Mammary microvascular endothelial cell (primary cell): ENCODE measurements at places on chromosomes 6 and 20. TPM values are rescaled to one million over a fixed set of nuclear protein-coding genes. Genes with fewer than 3 reads are reported as not detected.

SRSF12 gene
- total RNA-seq = 0.10 and 0.13 TPM in 2 replicates

MYLK4 gene
- total RNA-seq = 0.05 and 0.20 TPM in 2 replicates

CLDN20 gene
- not detected in 2 replicates for total RNA-seq

FGD2 gene
- total RNA-seq = not detected in 2 replicates

FNDC11 gene
- 0.69 and 0.80 TPM in 2 replicates for total RNA-seq

MRPL2 gene
- total RNA-seq = 21.7 and 30.6 TPM in 2 replicates

HLA-DPA1 gene
- 9.8 and 28.3 TPM in 2 replicates for total RNA-seq

TFAP2D gene
- total RNA-seq = not detected in 2 replicates

ZSCAN12 gene
- total RNA-seq = 2.1 and 2.5 TPM in 2 replicates

CRISP3 gene
- total RNA-seq = not detected in 2 replicates

KCNK5 gene
- total RNA-seq = not detected in 2 replicates

DLK2 gene
- not detected in 2 replicates for total RNA-seq

SENP6 gene
- 41.5 and 45.1 TPM in 2 replicates for total RNA-seq

CCN5 gene
- total RNA-seq = not detected in 2 replicates

DEFB116 gene
- total RNA-seq = not detected in 2 replicates

SLC17A1 gene
- total RNA-seq = not detected in 2 replicates

OTOR gene
- not detected in 2 replicates for total RNA-seq

RPRD1B gene
- 10.7 and 10.9 TPM in 2 replicates for total RNA-seq

PI16 gene
- total RNA-seq = 0.98 TPM in 1 of 2 replicates, not detected in the other

CAGE1 gene
- not detected in 2 replicates for total RNA-seq

PDYN gene
- not detected in 2 replicates for total RNA-seq

DDRGK1 gene
- 50.5 and 63.4 TPM in 2 replicates for total RNA-seq

MOXD1 gene
- 0.05 and 0.07 TPM in 2 replicates for total RNA-seq

GPR6 gene
- not detected in 2 replicates for total RNA-seq

CST5 gene
- total RNA-seq = not detected in 2 replicates

PERP gene
- 54.4 and 55.2 TPM in 2 replicates for total RNA-seq

TRIM40 gene
- not detected in 2 replicates for total RNA-seq

EBF4 gene
- 0.20 TPM in 1 of 2 replicates, not detected in the other for total RNA-seq

BHLHE23 gene
- not detected in 2 replicates for total RNA-seq

ESR1 gene
- total RNA-seq = not detected in 2 replicates

COL9A3 gene
- 0.79 TPM in 1 of 2 replicates, not detected in the other for total RNA-seq

GINS1 gene
- total RNA-seq = 21.6 and 23.1 TPM in 2 replicates

TGM3 gene
- not detected in 2 replicates for total RNA-seq

TRAPPC3L gene
- total RNA-seq = 0.10 TPM in 1 of 2 replicates, not detected in the other

RIOK1 gene
- total RNA-seq = 12.9 and 17.1 TPM in 2 replicates

LTA gene
- total RNA-seq = 0.13 TPM in 1 of 2 replicates, not detected in the other

DBNDD2 gene
- 5.5 and 9.7 TPM in 2 replicates for total RNA-seq

BMP6 gene
- 81.8 and 85.9 TPM in 2 replicates for total RNA-seq

PPIL6 gene
- total RNA-seq = not detected in 2 replicates

LKAAEAR1 gene
- total RNA-seq = not detected in 2 replicates

SLC22A16 gene
- 1.6 TPM in 1 of 2 replicates, not detected in the other for total RNA-seq

RBM24 gene
- 2.7 and 4.4 TPM in 2 replicates for total RNA-seq

HSPA1B gene
- 110 and 126 TPM in 2 replicates for total RNA-seq

MUC21 gene
- not detected in 2 replicates for total RNA-seq

CNKSR3 gene
- total RNA-seq = 15.0 and 16.3 TPM in 2 replicates

TPD52L1 gene
- 5.5 and 7.0 TPM in 2 replicates for total RNA-seq

THBS2 gene
- total RNA-seq = 0.67 and 1.0 TPM in 2 replicates

RHAG gene
- not detected in 2 replicates for total RNA-seq

POM121L2 gene
- not detected in 2 replicates for total RNA-seq

ARMH2 gene
- not detected in 2 replicates for total RNA-seq

SLC35D3 gene
- total RNA-seq = not detected in 2 replicates

ID4 gene
- total RNA-seq = 0.20 and 0.47 TPM in 2 replicates

TRIM10 gene
- not detected in 2 replicates for total RNA-seq

FBXO5 gene
- 22.9 and 23.7 TPM in 2 replicates for total RNA-seq

KCNB1 gene
- total RNA-seq = not detected in 2 replicates

NKAPL gene
- total RNA-seq = 0.53 and 1.3 TPM in 2 replicates

LPA gene
- total RNA-seq = not detected in 2 replicates

FOXC1 gene
- total RNA-seq = 9.9 and 10.5 TPM in 2 replicates

RFX6 gene
- total RNA-seq = not detected in 2 replicates
